Renal cortical epithelial cell (primary cell): ENCODE measurements at places on chromosomes 5 and 9.

- peak; percentile 96 for DNase-seq
Observed at GRCh38 chr5:157463621-157464518, 3.9 kb downstream of the NIPAL4 start.

DNA sequence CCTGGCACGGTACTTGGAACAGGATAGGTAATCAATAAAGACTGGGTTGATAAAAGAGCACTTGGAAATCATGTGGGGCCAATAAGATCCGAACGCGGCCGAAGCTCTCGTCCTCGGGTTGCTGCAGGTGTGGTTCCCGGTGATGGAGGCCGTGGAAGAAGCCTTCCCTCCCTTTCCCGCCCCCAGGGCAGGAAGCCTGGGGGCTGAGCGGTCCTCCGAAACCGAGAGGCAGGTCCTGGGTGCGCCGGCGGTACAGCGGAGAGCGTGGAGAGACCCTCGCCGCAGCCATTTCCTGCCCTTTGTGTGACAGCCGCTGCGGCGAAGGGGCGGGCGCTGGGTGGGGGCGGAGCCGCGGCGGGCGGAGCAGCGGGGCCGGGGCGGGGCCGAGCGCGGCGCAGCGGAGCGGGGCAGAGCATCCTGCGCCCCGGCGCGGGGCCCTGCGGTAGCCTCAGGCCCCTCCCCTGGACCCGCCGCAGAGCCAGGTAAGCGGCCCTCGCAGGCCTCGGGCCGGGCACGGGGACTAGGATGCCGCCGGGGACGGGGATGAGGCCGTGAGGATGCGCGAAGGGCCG is at the start of gene CYFIP2:
Gene CYFIP2, plus strand, starts transcription at position 410 of the 572 bp plus-strand sequence. CDS start 19,239 bp downstream, outside the sequence.
- no peak for DNase-seq

DNA sequence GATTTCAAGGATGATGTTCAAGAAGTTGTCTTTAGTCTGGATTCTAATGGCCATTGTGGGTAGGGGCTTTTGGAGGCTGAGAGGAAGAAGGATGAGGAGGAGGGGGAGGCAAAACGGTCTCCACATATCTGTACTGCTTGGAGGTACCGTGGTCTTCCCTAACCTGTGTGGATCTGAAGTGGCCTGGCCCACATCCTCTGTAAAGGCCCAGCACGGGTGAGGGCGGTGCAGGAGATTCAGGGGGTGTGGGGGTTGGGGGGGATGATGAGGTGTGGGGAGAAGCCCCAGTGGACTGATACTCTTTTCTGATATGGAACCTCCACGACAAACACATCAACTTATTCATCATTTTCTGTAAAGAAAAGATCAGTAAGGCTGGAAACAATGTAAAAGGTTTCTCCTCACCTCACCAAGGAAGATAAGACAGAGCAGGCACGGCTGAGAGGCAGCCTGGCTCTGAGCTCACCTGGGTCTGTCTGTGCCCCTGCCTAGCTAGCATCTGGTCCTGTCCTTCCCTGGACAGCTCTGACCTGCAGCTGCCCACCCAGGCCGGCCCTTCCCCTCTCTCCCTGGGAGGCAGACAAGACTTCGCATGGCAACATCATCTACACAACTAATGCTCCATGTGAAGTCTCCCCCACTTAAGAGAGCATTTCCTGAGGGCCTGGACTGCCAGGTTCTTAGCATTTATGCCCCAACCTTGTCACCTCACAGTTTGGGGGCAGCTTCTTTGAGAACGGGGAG is 5.6 kb upstream of the IL3 start:
- DNase-seq: no peak

- no peak for DNase-seq
Observed at GRCh38 chr5:54639621-54640020, 122.1 kb downstream of the SNX18 start.

DNA sequence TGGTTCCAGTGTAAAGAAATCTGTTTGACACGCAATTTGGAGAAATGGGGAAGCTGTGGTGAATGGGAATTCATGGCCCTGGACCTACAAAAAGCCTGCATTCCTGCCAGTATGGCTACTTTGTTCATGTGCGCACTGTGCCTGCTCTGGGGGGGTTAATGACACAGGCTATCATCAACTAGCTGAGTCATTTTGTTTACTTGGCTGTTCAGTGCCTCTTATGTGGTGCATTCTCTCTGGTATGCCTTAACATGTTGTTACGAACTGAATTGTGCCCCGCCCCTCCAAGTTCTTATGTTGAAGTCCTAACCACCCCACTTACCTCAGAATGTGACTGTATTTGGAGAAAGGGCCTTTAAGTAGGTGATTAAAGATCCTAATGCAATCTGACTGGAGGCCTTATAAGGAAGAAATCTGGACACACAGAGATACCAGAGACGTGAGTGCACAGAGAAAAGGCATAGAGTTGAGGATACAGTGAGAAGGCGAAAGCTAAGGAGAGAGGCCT is 20.4 kb upstream of the UBAP1 start:
- DNase-seq: peak; percentile 86

- peak; percentile 32 for DNase-seq
Observed at GRCh38 chr5:113268232-113268631, 166.6 kb downstream of the TSSK1B start.

DNA sequence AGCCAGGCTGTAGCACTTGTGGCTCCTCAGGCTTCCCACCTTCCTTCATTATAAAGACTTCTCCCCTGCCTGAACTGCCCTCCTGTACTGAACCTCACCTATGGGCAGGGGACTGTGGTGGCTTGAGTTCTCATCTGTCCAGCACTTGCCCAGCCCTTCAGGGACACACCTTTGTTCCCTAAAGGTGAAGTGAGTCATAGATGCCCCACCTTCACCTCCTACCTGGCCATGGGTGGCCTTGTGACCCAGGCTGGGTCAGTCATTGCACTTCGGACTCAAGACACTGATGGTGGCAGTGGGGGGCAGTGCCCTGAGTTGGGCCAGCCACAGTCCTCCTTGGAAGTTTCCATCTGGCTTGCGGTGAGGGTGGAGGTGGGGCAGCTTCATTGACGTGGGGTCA is 26.1 kb upstream of the PSD2 start:
- no peak for DNase-seq

GRCh38 chr5:54273715-54274114 is 36.7 kb downstream of the ARL15 start:
- DNase-seq: no peak

GRCh38 chr9:84463272-84463671 is 122.7 kb upstream of the SLC28A3 start:
- no peak for DNase-seq

DNA sequence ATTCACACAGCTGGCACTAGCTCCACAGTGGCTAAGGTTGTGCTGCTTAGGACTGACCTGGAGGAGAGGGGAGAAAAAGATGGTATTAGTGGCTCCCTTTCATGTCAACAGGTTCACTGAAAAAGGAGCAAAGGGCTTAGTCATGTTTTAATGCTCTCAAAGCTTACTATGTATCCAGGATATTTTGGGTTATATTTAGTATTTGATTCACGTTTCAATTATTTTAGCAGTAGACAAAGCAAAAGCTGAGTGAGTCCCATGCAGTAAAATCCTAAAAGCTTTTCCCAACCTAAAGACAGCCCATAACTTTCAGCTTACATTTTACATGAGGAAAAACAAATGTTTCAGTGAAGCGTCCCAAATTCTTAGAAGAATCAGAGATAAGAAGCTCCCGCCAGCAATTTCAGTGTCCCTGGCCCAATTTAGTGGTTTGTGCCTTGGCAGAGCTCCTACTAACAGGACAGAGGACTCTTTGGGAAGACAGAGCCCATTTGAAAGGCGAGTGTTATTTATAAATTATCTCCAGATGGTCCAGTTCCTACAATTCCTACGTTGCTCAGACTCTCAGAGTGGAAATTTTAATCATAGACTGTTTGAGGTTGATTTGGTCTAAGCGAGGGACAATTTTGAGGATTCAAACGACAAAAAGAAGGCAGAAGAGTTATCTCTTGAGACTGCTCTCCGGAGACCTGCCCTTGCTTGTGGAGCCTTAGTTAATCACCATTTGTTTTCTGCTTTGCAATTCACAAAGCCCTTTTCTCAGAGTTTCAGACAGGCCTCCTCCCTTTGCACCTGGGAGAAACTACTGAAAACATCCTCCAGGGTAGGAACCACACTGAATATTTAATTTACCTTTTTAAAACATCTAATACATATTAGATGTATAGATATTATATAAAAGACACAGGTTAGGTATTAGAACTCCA is 225.0 kb upstream of the ANKRD55 start:
- no peak for DNase-seq

DNA sequence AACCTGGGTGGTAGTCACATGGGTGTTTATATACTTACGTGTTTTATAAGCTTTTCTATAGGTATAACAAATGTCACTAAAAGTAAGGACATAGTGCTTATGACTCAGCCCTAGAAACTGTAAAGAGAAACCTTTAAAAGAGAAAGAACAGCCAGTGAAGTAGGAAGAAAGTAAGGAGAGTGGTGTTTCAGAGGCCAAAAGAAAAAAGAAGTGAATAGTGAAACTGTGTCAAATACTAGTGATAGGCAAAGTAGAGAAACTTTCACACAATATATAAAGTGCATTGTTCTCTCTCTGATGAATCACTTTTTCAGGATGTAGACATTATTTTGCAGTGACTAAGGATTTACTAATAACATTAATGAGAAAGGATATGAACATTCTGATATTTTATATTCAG is 74.2 kb upstream of the SUSD1 start:
- DNase-seq: peak; percentile 11

GRCh38 chr5:130836729-130837649 is 328.1 kb downstream of the HINT1 start:
- DNase-seq: peak; percentile 21

DNA sequence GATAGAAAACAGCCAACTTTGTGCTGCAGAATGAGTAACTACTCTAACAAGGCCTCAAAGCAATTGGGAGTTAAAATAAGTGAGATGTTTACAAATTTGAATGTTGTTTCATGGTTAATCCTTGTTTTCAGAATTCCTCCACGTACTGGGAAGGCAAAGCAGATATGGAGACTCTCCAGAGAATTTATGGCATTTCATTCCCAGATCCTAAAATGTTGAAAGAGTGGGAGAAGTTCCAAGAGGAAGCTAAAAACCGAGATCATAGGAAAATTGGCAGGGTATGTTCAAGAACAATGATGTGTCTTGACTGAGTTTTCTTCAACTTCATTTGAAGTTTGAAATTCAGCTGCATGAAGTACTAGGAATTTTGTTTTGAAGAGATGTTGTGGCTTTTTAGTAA is 16.4 kb downstream of the TARS1 start:
- no peak for DNase-seq

GRCh38 chr5:102799017-102799416 is 43.9 kb downstream of the PAM start:
- DNase-seq: peak; percentile 18

DNA sequence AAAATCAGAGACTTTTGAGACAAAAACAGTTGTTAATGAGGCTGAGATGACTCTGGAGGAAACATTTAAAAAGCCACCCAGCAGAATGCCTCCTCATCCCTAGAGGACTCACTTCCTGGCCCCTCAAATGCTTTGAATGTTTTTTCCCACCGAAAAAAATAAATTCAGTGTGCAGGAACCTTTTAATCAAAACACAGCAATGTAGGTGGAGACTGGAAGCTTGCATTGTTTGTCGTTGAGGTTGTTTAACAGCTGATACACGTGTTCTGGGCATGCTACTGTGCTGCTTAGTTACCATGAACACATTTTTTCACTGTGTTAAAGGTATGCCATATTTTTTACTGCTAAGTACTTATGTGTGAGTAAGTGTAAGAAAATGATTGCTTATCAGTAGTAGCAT is 65.7 kb upstream of the ADCY2 start:
- no peak for DNase-seq

DNA sequence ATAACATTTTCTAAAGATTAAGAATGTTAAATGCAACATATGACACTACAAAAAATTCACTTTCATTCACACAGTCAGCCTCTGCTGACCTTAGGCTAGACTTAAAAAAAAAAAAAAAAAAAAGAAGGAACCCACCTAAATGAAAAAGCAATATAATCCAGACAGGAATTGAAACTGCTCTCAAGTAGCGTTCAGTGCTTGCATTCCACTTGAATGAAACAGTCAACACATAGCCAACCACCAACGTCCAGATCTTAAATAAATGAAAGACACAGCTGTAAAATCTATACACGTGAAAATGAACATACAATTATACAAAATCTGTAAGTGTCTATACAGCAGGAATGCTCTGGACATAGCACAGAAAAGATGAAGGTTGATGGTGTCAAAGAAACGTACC is 11.4 kb downstream of the TMEM245 start:
- peak; percentile 53 for DNase-seq

GRCh38 chr9:136117291-136117915 is 1.3 kb downstream of the TMEM250 start:
- no peak for DNase-seq

DNA sequence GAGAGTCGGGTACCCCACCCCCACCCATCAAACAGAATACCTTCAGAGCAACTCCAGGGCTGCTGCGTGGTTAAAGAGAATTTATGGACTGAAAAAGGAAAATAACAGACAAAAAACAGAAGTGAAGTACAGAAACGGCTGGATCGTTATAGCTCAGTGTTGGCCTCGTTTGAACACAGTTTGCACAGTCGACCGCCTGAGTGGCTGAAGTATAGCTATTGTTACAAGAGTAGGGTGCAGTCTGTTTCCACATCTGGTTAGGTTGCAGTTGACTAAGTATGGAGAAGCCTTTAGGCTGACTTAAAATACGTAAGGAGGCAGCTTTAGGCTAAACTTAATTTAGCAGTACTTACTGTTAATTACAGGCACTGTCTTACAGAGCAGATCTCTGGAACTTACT is 121.2 kb downstream of the GCNT1 start:
- DNase-seq: no peak

GRCh38 chr9:90840696-90841095 is 39.1 kb downstream of the SYK start:
- no peak for DNase-seq

- no peak for DNase-seq
Observed at GRCh38 chr5:65440456-65440855, 41.3 kb downstream of the ADAMTS6 start.
